ENCODE measurements at places on chromosomes 4 and X. TPM values are rescaled to one million over a fixed set of nuclear protein-coding genes. Genes with fewer than 3 reads are reported as not detected.

DNA sequence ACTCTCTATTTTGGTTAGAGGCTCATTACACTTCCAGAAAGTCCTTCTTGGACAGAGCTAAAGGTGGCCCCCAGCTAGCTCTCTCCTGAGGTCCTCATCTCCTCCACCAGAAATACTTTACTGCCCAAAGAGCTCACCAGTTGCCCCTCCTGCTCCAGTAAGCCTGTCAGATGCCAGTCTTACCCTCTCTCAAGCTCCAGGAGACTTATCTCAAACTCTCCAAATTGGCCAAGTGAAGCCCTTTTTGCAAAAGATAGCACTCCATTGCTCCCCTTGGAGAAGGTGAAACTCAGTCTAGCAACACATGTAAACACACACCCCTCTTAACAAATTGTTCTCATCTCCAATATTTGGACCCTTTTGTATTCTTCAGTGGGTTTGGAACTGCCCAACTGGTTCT is 128.5 kb downstream of the ZNF330 start:
- DNase-seq: no peak

DNA sequence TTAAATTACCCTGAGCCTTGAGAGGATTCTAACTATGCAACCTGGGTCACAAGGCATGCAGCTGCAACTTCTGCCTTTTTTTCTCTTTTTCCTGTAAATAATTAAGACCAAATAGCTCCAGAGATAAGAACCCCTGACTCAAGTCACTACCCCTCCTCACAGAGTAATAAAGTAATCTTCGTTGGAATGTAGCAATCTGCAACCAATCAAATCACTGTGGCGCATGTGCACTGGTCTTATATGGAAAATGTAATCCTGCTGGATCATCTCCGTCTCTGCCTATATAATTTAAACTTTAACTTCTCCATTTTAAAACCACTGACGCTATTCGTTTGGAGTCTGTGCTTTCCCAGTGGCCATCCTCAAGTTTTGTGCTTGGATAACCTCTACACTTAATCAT is 6.1 kb upstream of the EFHC2 start:
- no peak for DNase-seq

ATP1B4 gene
- total RNA-seq: not detected

DNA sequence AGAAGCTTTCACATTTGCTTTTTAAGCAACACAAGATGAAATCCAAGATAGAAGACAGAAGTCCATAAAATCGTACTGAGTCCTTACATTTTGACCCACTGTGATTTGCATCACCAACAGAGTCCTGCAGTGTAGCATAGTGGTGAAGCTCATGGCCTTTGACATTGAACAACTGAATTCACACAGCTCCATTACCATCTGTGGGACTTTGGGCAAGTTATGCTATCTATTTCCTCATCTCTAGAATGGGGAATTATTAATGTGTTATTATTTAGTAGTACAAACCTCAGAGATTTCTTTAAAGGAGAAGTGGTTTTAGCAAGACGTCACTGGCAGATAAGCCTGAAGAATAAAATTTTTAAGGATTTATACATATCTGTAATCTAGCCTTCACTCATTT is 10.7 kb downstream of the GPRIN3 start:
- no peak for DNase-seq

DNA sequence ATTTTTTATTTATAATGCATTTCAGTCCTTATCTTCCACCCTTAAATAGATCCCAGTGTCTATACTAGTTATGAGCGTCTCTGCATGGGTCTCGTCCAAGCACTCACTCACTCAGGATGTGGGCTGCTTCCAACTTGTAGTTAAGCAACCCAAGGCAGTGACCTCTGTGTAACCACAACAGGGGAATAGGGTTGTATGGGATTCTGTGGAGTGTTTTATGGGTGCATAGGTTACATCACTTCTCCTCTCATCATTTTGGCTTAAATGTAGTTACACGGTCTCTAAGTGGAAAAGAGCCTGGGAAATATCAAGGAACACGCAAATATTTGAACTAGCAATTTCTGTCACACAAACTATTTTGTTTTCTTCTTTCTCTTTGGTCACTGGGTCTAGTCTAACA is 931.0 kb downstream of the STIM2 start:
- no peak for DNase-seq

DNA sequence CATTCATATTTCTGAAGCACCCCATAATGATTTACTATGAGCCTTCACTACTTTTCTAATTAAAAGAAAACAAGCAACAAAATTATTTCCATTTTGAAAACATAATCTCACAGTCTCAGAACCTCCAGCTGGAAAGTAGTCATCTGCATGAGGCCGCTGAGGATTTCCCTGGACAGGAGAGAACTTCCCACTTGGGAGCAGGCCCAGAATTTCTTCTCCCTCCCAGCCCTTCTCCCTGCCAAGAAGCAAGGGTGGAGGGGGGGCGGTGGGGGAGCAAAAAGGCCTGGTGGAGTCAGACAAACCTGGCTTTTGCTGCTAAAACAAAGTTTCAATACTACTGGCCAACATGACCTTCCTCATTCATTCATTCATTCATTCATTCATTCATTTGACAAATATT is 167.3 kb downstream of the PJA1 start:
- DNase-seq: no peak

DNA sequence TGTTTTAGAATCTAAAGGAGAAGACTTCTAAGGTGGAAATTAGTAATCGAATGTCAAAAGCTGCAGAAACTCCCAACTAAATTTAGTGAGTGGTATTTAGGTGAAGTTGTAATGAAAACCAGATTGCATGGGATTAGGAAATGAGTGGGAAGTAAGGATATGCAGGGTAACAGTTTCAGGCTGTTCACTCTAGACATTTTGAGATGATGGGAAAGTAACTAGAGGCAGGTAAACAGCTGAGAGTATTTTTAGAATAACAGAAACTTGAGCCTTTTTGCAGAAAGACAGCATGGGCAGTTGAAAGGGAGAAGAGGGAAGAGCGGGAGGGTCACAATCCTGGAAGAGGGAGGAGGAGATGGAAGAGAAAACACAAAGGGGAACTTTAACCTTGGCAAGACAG is 12.7 kb downstream of the SPRY1 start:
- no peak for DNase-seq

CYBB gene
- not detected for total RNA-seq

DNA sequence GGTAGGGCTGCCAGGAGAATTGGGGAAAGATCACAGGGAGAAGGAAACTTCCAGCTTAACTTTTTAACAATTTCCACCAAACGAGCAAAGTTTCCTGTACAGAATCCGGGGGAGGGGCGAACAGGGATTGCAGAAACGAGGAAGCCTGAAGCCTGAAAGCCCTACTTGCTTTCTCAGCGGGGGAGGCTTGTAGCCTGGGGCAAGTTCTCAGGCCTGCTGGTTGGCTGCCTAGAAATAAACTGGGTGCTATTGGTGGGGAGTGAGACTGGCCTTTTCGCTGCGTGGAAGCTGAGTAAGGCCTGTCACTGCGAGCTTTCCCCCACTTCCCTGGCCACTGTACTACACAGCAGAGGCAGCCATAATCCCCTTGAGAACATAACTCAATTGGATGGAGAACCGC is 110.8 kb upstream of the ATP8A1 start:
- DNase-seq: no peak

GRCh38 chr4:132395561-132395960 is 753.5 kb upstream of the PCDH10 start:
- DNase-seq: no peak

- no peak for DNase-seq
Measured at GRCh38 chr4:93743635-93744034, 84.9 kb upstream of the ATOH1 start.

DNA sequence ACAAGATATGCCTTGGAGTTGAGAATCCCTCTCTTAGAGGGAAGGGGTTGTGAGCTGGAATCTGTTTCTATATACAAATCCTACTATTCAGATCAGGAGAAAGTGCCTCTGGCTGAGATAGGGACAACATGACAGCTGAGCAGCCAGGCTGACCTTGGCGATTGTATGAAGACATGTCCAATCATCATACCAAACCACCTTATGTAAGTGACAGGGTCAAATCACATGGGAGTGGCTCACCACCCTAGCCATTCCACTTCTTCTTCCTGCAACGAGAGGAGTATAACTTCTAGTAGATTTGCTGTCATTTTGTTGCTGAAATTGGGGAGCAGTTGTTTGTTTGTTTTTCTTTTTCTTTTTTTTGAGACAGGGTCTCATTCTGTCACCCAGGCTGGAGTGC is 48.3 kb upstream of the TMEM150C start:
- no peak for DNase-seq

DCUN1D4 gene
- 98.7 TPM for total RNA-seq

DNA sequence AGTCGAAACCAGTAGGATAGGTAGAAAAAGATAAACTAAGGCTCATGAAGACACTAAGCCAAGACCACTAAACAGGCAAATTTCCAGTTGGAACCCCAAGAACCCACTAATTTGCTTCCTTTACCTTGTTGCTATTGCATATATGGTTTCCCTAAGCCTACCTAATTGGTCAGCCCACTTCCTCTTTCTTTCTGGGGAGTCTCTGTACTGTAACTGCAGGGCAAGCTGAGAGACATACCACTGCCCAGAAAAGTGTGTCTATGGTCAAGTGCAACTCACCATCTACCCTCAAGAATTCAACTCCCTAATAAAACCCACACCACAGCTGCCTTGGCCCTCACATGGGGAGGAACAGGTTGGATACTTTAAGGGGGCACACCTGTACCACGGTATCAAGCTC is 28.6 kb downstream of the IDS start:
- DNase-seq: no peak

STARD8 gene
- 0.82 TPM for total RNA-seq

DNA sequence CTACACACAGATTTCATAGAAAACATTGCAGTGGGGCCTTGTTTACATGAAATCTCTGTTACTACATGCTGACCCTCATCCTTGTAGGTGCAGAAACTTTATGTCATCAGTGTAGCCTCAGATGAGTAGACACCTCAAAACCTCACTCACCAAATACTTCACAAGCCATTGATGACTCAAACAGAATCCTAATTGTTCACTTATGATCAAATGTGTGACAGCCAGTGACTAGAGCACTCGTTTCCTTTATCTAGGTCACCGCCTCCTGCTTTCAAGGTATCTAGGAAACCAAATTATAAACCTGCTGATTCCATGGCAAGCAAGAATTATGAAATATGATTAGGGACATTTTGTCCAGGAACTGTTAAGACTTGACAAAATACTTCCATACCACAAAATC is 255.8 kb upstream of the GPRIN3 start:
- DNase-seq: no peak

DNA sequence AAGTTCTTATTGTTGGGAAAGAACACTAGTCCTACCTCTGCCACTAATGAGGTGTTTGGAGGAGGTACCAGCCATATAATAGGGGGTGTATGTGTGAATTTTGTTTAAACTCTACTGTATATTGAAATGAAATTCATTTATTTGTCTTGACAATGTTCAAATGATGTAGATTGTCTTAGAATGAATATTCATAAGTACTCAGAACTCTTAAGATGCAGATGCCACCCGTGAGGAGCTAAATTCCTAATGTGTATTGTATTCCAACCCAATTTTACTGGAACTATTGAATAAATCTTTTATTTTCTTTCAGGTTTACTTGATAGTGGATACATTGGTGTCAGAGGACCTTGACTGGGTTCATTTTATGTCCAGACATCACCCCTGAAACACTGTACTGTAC is 63.9 kb upstream of the RAB33B start:
- DNase-seq: no peak

GRCh38 chrX:27619975-27620374 is 29.8 kb downstream of the DCAF8L2 start:
- peak; percentile 21 for DNase-seq

RHOXF2B gene
- not detected for total RNA-seq

GRCh38 chrX:21843179-21843578 is 3.8 kb downstream of the MBTPS2 start:
- no peak for DNase-seq

DNA sequence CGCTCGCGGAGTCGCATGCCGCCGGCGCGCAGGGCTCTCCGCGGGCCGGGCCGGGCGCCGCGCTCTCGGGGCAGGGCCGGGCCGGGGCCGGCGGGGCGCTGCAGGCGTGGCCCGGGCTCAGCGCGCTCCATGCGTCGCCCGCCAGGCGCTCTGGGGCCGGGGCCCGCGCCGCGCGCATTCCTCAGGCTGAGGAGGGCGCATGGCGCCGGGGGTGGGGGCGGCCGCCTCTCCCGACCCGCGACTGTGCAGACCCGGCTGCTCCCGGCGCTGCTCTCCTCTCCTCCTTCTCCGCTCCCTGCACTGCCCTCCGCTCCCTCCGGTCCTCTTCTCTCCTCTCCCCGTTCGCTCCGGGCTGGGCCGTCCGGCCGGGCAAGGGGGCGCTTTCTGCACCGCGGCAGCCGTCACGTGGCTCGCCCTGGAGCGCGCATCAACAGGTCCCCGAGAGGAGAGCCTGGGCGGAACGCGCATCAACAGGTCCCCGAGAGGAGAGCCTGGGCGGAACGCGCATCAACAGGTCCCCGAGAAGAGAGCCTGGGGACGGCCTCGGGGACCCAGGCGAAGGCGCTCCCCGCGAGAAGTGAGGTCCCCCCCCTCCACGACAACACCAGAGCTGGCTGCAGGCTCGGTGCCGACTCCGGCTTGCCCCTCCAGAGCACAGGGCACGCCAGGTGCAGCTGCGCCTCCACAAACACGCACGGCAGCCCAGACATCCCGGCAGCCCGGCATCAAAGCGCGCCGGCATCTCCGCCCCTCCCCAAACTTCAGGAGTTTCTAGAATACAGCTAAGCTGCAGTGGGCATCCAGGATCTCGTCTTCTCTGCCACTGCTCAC is 12.9 kb downstream of the PPP2R3B start:
- DNase-seq: peak; percentile 88

WDR17 gene
- total RNA-seq: 4.7 TPM

TLR2 gene
- total RNA-seq: 0.22 TPM

- DNase-seq: no peak
Measured at GRCh38 chrX:13109817-13110216, 65.4 kb upstream of the FAM9C start.

NR3C2 gene
- total RNA-seq: 0.73 TPM

DNA sequence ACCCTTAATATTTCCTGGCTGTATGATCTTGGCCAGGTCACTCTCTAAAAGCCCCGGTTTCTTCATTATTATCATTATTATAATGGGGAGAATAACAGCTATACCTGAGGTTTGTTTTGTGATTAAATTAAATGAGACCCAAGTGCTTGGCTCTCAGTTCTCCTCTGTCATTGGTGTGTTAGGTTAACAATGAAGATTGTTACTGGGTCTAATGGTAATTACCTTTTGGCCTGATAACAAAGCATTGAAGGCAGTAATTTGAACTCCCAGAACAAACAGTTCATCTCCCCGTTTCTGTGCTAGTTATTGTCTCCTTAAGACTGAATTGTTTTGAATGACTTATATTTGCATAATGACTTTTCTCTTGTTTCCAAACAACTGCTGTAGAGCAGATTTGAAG is 6.8 kb upstream of the ANAPC4 start:
- peak; percentile 29 for DNase-seq

- DNase-seq: no peak
Measured at GRCh38 chrX:2574271-2574670, 73.5 kb upstream of the DHRSX start.

GRCh38 chrX:45502396-45502795 is 301.7 kb upstream of the DIPK2B start:
- DNase-seq: no peak

DNA sequence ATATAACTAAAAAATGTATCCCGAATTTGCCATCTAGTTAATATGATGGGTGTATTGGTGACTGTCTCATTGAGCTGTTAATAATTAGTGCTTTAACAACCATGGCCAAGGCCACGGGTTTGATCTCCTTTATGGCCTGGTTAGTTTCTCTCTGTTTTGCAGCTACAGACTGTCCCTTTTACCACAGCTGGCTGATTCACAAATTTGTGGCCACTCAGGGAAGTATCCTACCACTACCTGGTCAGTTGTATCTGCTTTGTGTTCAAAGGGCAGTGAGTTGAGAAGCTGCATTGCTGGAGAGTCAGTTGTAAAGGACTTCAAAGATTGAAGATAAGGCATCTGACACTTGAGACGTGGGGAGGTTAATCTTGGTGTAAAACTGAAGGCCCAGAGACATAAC is 219.1 kb upstream of the BMP3 start:
- no peak for DNase-seq
